ENCODE measurements at places on chromosomes 6 and 20.

DNA sequence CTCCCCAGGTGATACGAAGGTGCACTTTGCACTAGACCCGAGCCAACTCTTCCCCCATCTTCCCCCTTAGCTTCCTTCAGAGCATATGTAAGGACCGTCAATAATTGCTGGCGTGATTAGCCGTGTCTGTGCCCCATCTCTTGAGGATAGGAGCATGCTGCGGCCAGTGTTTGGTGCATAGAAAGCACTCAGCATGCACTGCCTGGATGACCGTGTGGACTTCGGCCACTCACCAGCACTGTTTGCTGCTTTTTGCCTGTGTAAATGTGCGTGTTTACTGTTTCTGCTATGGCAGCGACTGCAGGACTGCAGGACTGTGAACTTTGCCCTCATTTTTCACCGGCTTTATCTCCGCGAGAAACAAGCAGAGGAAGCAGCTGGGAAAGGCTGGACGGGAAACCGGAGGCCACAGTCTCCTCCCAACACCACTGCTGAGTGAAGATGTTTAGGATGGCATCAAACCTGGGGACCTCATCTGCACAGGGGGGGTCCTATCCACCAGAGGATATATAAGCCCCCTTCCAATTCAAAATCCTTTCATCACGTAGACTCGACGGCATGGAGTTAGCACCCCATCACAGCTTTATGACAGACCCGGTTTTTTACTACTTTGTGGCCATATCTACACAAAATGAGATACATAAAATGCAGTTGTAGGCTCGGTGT, 150.6 kb upstream of the AFDN start:
- no peak for DNase-seq

GRCh38 chr6:19135706-19136105, 701.5 kb upstream of the ID4 start:
- DNase-seq: no peak

DNA sequence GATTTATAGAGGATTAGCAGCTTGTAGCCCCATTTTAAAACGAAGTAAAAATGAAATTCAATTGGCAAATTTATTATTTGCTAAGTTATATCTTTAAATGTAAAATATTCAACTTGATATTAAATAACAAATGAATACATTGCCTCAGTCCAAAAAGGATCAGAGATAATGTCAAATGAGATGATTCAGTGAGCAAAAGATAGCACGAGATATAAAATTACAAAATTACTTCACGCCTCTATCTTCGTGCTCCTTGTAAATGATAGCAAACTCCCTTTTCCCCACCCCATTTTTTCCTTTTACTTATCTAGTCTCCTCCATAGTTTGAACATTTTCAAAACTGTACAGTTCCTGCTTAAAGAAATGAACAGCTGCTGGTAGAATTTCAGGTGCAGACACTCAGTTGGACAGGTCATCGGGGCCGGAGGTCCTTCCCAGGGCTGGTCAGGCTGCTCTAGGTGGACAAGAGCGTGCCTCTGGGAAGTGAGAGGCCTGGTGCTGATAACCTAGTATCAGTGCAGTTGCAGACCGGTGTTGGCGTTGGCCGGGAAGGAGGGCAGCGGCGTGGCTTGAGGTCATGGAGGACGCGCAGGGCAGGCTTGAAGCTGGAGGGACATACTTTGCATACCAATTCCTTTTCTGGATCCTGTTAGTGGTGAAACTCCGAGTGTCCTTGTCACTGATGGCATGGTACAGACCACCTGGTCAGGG, 83.9 kb downstream of the CDC5L start:
- no peak for DNase-seq

DNA sequence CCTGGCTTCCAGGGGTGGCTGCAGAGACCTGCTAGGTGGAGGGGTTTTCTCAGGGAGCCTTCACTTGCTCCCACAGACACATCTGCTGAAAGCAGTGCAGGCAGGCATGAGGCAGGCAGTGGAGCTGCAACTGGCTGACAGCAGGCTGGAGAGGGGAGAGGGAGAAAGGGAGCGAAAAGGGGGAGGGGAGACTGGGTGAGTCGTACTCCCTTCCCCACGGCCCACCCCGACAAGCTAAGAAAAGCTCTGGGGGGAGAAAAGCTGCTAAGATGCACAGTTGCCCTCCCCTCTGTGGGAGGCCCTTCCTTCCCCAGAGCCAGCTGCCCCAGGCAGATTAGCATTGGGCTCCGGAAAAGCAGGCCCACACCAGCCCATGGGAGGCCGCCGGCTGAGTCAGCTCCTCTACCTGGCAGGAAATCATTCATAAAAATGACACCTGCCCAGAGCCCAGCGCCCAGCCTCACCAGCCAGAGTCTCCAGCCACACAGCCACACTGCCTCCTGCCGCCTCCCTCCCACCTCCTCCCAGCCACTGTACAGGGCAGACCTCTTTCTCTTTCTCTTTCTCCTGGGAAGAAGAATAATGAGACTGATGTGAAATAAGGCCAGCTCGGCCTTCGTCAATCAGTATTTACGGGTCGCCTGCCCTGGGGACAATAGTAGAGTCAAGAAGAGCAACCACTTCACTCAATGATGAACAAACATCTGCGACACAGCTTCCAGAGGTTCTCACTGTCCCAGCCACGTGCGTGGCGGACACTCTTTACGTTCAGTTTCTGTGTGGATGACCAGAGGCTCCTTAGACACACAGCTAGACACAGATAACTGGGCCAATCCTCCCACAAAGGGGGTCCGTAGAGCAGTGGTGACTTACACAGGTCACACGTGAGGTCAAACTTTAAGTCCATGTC, 7.7 kb upstream of the C20orf203 start:
- no peak for DNase-seq

- no peak for DNase-seq
Observed at GRCh38 chr20:55004044-55004443, 528.7 kb downstream of the DOK5 start.

- DNase-seq: no peak
Observed at GRCh38 chr6:129767776-129768485, 58.0 kb upstream of the ARHGAP18 start.

GRCh38 chr20:49887251-49888211, 27.8 kb downstream of the SPATA2 start:
- no peak for DNase-seq

DNA sequence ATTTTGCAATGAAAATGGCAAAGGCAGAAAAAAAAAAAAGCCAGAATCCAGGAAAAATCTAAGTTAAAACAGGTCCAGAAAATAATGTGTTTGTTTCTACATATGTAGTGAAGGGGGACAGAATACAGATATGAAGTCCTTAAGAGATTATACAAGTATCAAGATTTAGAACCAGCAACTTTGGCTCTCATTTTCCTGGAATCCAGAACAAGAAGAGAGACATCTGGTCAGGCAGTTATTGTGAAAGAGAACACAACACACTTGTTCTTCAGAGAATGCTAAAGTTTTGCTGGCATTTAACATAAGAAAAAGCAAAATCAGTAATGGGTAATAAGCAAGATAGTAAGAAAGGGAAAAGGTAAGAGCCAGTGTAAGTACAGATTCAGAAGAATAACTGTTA, 21.1 kb downstream of the BAG2 start:
- DNase-seq: no peak

DNA sequence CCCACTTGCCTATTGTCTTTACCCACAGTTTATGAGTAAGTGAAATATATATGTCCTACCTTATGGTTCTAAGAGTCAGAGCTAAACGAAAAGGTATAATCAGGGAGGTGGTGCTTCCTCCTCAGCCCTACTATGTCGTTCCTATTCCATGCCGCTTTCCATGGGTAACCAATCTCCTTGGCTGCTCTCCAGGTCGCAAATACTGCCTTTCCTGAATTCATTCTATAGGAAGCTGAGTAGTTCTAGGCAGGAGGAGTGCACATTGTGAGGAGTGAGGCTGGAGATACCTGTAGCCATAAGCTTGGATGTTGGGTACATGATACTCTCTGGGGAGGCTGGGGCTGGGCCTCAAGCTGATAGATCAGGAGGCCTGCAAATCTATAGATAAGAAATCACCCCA, 5.8 kb downstream of the IL20RA start:
- DNase-seq: no peak

Measured in CD4-positive, alpha-beta T cell treated with Interleukin-6 at 100 ng/mL for 8 hours (primary cell).